ENCODE measurements at places on chromosomes 6 and 20. TPM values are rescaled to one million over a fixed set of nuclear protein-coding genes. Genes with fewer than 3 reads are reported as not detected.
A peak's percentile ranks its signal among the peaks of the same experiment; 100 is the strongest.

Gene ECT2L
- not detected for total RNA-seq

Gene CLDN20
- not detected for total RNA-seq

DNA sequence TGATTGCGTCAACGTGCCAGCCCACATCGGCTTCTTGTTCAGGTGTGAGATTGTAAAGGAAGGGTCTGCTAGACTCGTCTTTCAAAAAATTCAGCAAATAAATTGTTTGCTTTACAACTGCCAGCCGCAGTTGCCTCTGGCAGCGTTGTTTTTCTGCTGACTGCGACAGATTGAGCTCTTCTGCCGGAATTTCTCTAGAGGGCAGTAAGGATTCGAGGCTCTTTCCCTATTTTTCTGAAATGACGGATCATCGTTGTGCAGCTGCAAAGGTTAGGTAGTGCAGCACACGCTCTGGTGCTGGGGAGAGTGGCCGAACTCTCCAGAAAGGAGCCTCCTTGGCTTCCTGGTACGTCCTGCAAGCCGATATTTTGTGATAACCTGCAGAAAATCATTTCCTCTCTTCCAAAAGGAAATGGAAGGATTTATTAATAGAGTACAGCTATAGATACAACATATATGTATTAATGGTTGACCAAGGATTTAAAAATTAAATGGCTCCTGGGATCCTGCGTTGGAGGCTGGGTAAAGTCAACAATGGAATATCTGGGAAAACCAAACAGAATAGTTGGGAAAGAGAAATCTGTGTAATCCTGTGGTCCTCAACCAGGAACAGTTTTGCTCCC is 121.9 kb upstream of the ZFP64 start:
- DNase-seq = no peak

DNA sequence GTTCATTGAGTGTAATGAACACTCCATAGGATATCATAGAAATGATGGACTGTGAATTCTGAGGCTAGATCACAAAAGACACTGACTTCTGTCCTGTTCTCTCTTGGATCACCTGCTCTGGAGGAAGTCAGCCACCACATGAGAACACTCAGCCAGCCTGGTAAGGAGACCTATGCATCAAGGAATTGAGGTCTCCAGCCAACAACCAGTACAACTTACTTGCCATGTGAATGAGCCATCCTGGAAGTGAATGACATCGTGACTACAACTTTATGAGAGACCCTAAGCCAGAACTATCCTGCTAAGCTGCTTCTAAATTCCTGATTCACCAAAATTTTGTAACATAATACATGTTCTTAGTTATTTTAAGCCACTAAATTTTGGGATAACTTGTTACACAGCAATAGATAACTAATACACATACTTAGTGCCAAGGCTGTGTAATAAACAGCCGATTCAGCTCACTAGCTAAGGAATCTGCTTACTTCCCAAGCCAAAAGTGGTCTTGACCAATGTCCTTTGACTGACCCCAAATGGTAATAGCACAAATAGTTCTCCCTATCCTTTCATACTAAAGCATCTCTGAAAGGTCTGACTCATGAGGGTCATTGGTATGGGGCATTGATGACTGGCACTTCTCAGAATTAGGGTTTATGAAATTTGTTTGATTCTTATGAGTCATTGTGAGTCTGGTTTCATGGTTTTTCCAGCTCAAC is 6.9 kb upstream of the CTNNBL1 start:
- DNase-seq = no peak

Gene SNAP91
- total RNA-seq = 0.25 TPM

Gene DDX43
- 0.22 TPM for total RNA-seq

Gene HLA-DQA1
- total RNA-seq = 45.0 TPM

Gene FABP7
- not detected for total RNA-seq

Gene DEFB126
- not detected for total RNA-seq

DNA sequence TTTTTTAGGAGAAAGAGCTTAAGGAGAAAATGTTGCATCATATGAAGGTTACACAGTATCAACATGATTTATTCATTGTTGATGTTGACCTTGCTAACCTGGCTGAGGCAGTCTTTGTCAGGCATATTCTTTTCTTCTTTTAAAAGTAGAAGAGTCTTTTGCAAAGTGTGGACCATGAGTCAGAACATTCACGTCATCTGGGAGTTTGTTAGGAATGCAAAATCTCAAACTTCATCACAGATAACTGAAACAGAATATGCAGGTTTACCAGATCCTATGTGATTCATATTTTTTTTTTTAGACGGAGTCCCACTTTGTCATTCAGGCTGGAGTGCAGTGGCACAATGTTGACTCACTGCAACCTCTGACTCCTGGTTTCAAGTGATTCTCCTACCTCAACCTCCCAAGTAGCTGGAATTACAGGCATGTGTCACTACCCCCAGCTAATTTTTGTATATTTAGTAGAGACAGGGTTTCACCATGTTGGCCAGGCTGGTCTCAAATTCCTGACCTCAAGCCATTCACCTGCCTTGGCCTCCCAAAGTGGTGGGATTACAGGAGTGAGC is 530.4 kb upstream of the BTBD3 start:
- DNase-seq = no peak

- no peak for DNase-seq
These were observed 19.7 kb upstream of the GSTA4 start for GRCh38 chr6:53014744-53015143.

GRCh38 chr6:84411060-84411629 is 183.7 kb upstream of the CEP162 start:
- no peak for DNase-seq

Gene AFDN
- 228 TPM for total RNA-seq

DNA sequence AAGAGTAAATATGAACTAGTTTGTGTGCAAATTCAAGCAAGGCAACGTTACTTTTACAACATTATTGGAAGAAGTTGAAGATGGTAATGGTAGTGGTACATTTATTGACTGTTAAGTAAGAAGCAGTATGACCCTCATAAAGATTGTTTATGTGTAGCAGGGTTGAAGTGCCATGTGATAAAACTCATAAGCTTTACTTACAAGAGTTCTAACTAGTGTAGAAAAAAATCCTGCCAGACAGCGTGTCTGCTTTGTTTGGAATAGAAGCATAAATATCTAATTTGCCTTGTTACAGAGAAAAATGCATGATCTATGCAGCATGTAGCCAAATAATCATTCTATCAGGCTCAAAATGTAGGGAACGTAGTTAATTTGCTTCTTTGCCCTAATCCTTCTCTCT is 450.8 kb upstream of the SOX4 start:
- DNase-seq = no peak

DNA sequence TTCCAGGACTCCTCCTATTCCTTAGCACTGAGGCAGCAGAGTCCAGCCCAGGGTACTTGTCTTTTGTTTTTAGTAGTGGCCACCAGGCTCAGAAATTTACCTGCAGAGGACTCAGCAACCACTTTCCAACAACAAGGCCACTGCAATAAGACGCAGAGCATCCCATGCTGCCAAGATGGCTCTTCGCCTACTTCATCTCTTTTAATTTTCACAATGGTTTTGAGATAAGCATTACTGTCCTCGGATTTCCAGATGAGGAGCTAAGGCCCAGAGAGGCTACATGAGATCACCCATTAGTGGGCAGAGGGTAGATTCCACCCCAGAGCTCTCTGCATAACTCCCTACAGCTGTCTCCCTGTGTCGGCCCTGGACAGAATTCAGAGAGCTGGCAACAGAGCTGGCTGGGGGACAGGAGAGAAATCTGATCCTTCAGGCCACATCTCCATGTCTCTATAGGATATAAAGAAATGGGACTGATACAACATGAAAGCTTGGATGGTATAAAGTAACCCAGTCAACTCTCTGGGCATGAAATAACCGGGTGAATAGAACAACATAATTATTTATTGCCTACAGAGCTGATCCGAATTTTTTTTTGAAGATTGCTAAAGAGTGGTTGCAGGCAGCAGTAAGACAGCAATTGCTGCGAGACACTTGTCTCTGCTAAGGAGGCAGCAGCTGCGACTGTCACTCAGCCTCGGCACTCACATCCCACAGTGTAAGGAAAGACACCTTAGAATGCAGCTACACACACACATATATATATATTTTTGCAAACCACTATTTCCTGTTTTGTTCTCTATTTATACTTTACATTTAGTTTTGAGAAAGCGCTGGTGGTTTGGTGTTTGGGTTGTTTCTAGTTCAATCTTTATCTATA is 37.2 kb downstream of the SCML4 start:
- no peak for DNase-seq

- peak; percentile 6 for DNase-seq
These were observed 329.5 kb downstream of the TPBG start for GRCh38 chr6:82693094-82693493.

DNA sequence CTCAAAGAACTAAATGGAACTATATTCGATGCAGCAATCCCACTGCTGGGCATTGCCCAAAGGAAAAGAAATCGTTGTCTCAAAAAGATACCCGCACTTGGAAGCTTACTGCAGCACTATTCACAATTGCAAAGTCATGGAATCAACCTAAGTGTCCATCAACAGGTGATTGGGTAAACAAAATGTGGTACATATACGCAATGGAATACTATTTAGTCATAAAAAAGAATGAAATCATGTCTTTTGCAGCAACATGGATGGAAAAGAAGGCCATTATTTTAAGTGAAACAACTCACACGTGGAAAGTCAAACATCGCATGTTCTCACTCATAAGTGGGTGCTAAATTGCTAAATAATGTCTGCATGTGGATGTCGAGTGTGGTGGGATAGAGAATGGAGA is 70.9 kb upstream of the MPC1 start:
- no peak for DNase-seq

DNA sequence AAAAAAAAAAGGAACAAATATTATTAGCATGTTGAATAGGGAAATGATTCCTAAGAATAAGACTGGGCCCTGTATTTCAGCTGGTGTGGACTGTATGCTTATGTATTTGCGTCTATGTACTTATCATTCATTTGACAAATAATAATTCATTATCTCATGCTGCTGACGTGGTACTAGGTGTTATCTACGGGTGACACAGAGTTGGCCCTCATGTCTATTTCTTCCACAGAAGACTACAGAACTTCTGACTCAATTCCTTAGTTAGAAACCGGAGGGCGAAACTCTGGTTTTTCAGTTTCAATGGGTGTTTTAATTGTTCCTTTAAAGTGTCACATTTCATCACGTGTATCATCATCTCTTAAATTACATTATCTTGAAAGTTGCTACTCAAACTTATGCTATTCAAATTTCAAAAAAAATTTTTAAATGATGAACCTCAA is 305.9 kb downstream of the CLIC5 start:
- DNase-seq = no peak

GRCh38 chr6:12586721-12587480 is 129.7 kb upstream of the PHACTR1 start:
- DNase-seq = no peak

DNA sequence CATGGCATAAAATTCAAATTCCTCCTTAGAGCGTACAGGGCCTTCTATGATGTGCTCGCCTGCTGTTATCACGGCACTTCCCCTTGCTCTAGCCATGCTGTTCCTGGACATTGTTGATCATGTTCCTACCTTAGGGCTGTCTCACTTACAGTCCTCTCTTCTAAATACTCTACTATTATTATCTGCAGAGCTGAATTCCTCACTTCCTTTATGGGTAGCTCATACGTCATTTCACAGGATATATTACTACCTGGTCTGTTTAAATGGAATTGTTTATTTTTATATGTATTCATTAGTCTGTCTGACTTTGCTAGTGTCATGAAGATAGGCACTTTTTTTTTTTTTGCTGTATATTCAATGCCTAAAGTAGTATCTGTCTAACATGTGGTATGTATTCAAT is 94.7 kb upstream of the FLRT3 start:
- no peak for DNase-seq

DNA sequence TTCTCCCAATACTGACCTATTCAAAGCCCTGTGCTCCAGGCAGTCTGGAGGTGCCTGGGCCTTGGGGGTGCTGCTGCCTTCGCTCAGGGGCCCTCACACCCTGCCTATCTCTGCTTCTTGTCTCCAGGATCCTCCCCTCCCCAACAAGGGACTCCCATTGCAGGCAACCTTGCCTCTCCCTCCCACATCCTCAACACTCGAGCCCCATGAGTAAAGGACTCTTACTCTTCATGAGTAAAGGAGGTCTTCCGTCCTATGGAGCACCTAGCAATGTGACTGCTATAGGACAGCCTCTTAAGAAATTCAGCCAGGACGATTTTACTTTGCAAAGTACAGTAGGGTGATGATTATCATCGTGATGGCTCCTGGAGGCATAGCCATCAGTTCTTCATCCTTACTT is 24.5 kb downstream of the PLEKHG1 start:
- DNase-seq = no peak

GRCh38 chr20:59955131-59955796 is 3.0 kb upstream of the CDH26 start:
- DNase-seq = peak; percentile 8

DNA sequence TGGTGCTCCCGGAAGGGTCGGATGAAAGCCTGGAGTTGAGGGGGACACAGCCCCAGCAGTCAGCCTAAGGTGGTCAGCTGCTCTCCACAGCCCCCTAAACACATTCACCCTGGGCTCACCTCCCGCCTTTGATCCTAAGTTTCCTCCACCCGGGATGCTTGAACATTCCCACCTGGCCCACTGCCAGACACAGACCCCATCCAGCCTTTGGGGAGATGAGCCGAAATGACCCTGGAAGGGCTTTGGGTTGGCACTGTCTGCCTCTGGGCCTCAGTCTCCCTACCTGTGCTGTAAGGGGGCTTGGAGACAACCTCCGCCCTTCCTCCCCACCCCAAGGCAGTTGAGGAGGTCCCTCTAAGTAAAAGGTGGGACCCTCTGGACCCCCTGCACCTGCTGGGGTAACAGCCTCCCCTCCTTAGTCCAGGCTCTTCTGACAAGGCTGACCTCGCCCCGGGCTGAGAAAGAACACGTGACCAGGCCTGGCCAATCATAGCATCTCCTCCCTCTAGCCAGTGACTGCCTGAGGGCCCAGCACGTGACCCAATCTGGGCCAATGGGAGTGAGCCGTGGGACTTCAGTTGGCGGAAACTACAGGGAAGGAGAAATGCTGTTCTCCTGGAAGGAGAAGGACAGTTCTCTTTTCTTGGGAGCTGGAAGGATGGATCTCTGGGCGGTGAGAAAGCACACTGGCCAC is 16.9 kb upstream of the UBE2V1 start:
- DNase-seq = peak; percentile 65

Gene PRKN
- 5.5 TPM for total RNA-seq

- peak; percentile 29 for DNase-seq
These were observed 12.1 kb downstream of the RBCK1 start for GRCh38 chr20:420166-420620.

Data from left colon (tissue), 2 donors.